ENCODE measurements at places on chromosomes 5 and 9.

DNA sequence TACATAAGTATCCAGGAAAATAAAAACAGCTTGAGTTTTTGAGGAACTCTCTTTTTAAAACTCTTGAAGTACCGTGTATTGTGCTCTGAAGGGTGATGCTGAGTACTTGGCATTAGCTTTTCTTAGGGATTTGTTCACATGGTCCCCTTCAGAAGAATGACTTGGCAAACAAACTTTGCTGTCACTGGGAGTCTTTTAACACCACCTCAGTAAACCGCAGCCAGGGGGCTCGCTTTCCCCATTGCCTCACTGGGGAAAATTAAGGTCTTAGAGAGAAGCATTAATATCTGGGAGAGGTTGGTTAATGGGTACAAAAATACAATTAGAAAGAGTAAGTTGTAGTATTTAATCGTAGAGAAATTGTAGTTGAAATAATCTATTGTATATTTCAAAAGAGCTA lies 105.9 kb upstream of the DAP start:
- ATAC-seq: no peak

GRCh38 chr5:80193401-80193800 lies 62.4 kb downstream of the SERINC5 start:
- no peak for ATAC-seq

GRCh38 chr5:126855266-126855665 lies 78.3 kb downstream of the LMNB1 start:
- ATAC-seq: no peak

DNA sequence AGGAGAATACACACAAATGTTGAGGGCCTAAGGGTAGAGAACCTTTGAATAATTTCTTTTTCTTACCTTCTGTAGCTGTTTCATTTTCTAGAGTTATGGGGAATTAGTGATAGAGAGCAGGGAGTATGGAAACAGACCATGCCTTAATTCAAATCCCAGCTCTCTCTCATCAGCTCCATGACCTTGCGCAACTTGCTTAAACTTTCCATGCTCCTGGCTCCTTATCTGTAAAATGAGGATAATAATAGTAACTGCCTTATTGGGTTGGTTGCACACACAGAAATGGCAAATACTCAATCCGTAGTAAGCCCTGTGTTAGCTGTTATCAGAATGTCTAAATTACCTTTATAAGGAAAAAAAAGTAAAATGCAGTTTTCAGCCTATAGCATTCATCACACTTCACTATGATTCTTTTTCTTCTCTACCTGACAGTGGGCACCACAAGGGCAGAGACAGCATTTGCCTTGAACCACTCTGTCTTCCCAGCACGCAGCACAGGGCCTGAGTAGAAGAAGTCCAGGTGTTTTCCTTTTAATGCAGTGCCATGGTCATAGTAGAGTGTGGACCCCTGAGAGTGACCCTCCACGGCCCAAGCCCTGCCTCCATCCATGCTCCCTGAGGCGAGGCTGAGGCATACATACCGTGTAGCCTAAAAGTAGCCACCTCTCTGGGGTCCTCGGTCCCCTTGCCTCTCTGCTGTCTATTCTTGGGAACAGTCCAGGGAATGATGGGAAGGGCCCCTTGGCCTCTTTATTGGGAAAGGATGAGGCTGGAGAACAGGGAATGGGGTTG lies 17.4 kb downstream of the C5orf15 start:
- no peak for ATAC-seq

DNA sequence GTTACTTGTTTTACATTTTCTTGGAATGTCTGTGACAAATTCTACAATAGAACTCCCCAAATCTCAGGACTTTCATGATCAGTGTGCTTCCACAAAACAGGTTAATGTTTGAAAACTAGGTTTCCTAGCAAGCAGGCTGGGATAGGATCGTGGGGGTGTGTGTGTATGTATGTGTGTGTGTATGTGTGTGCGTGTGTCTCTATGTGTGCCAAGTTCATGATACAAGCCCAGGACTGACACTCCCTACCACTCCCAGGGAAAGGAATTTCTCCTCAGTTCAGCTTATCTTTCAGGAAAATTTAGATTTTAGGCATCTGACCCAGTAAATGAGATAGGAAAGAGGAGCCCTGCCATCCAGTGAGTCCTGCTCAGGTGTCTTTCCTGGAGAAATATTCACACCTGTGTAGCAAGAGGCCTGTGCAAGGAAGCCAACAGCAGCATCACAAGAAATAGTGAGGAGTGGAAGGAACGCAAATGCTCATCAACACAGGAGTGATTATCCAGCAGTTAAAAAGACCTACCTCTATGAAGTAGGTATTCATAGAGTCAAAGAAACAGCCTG lies 13.8 kb upstream of the ABLIM3 start:
- ATAC-seq: no peak

- no peak for ATAC-seq
Observed at GRCh38 chr5:150851039-150851438, 4.7 kb downstream of the IRGM start.

DNA sequence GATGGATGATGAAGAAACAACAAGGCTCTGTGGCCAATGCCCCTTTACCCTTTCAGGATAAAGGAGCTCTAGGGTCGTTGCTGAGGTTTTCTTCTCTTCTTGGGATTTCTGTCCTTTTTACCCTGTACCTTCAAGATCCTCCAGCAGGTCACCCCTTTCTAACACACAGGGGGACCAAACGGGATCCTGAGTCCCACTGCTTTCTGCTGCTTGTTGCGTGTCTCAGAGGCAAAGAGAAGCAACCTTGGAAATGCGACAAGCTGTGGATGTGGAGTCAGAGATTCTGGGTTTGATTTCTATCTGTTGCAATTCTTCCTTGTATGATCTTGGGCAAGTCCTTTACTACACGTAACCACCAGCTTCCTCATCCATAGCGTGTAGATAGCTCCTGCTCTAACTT lies 20.5 kb downstream of the GLRA1 start:
- ATAC-seq: no peak

GRCh38 chr5:180810959-180811622 lies 8.5 kb upstream of the MGAT1 start:
- no peak for ATAC-seq

DNA sequence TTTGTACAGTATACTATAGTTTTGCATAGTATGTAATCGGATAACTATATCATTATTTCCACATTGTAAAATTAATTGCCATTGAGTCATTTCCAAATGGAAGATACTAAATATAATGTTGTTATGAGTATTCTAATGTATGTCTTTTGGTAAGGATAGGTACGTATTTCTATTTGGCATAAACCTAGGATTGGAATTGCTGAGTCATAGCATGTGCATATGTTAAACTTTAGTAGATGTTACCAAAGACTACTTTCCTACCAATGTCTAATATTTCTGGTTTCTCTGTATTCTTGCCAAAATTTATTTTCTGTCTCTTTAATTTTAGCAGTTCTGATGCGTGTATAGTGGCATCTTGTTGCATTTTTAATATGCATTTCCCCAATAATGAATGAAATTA lies 825.1 kb upstream of the ARRDC3 start:
- ATAC-seq: no peak

- ATAC-seq: no peak
Observed at GRCh38 chr9:83238871-83239640, 176.1 kb upstream of the RASEF start.

DNA sequence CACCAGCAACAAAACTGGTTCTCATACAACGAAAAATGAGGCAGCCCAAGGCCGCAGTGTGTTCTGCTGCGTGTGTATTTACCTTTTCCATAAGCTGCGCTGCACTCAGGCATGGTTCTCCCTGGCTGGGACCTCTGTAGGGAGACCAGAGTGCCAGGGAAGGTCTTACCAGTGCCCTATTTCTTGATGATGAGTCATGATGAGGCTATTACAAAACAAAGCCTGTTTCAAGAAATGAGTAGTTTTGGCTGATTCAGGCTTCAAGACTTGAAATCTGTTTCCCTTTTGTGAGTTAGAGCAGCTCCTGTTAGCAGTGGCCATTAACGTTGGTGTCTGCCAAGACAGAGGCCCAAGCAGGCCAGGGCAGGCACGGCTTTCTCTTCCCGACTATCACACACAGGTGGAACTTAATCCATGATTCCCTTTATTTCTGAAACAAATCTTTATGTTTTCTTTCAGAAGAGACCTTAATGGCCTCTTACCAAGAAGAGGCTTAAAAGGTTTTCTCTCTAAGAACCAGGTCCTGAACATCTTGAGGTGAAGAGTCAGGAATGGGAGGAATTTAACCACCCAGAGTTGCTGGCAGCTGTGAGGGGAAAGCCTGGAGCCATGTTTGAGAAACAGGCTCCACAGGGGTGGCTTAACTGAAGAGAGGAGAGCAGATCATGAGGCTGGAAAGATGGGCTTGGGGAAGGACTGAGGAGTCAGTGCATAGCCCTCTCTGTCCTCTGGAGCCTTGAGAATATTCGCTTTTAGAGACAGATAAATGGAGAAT lies 41.4 kb upstream of the TIFAB start:
- ATAC-seq: no peak

DNA sequence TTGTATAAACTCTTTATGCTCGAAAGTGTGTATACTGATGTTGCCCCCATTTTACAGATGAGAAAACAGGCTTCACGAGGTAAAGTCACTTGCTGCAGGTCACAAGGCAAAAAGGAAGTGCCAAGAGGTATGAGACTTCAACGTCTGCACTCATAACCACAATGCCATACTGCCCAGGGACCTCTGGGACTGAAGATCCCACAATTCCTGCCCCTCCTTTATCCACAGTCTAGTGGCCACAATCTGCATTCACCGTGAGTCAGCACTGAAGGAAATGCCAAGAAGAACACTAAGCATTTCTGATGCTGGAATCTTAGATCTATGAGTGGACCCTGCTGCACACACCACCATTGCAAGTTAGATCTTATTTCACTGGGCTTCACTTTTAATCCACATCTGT lies 37.3 kb downstream of the MED27 start:
- no peak for ATAC-seq

- no peak for ATAC-seq
Observed at GRCh38 chr5:148913985-148914431, 87.6 kb downstream of the ADRB2 start.

GRCh38 chr5:115626445-115626823 lies 598 bp upstream of the TMED7 start:
- peak; percentile 21 for ATAC-seq

- no peak for ATAC-seq
Observed at GRCh38 chr5:59537961-59538749, 355.4 kb downstream of the PDE4D start.

GRCh38 chr9:69004836-69005235 lies 9.1 kb downstream of the PRKACG start:
- no peak for ATAC-seq

- ATAC-seq: no peak
Observed at GRCh38 chr5:132665574-132666080, 7.7 kb downstream of the IL13 start.

GRCh38 chr5:96113170-96113939 lies 151.7 kb upstream of the ELL2 start:
- no peak for ATAC-seq

DNA sequence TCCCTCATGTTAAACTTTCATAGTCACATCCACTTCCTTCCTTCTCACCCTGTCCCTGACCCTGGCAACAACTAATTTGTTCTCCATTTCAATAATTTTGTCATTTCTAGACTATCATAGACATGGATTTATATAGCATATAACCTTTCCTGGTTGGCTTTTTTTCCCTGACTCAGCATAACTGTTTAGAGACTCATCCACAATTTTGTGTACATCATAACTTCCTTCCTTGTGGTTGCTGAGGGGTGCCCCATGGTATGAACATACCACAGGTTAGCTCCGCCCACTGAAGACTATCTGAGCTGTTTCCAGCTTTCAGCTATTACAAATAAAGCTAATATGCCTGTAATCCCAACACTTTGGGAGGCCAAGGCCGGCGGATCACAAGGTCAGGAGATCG lies 137.3 kb downstream of the PHF2 start:
- ATAC-seq: no peak

DNA sequence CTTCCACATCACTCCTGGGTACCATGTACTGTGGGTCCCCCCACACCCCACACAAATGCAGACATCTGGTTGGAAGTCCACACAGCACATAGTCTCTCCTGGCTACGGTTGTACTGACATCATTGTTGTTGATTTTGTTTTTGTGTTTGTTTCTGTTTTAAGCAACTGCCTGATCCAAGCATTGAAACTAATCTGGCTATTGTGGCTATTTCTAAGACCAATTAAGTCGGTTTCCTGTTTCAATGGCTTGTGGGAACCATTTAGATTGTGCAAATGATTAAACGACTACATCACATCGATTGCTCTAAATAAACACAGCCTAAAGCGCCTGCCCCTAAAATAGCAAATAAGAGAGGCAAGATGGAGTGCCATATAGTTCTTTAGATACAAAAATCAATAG lies 226.8 kb upstream of the IRX4 start:
- ATAC-seq: no peak

DNA sequence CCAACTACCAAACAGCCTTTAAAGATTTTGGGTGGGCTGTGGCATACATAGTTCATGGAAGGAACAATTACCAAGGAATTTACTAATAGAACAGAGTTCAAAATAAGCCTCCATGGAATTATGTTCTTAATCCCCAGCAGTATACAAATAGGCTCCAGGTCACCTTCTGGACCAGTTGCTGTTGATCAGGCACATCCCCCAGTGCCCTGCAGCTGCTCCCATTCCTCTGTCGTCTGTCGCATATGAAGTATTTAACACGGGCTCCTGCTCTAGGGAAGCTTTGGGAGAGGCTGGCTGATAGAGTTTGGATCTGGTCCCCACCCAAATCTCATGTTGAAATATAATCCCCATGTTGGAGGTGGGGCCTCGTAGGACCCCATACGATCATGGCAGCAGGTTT lies 17.8 kb downstream of the SHC3 start:
- ATAC-seq: no peak

DNA sequence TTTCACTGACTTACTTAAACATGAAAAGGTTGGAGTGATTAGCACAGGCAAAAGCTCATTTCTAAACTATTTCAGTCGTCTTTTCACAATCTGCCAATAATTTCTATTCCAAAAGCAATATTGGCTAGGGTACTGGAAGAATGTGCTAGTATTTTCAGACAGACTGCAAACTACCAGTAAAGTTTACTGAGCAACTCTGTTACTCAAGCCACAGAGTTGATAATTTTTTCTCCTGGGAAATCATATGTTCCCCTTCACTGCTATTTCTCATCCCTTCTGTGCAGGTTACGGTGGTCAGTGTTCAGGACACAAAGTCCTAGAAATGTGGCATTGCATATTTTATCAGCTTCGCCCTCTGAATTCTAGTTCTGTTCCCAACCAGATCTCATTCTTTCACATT lies 343.3 kb upstream of the TNC start:
- ATAC-seq: no peak

DNA sequence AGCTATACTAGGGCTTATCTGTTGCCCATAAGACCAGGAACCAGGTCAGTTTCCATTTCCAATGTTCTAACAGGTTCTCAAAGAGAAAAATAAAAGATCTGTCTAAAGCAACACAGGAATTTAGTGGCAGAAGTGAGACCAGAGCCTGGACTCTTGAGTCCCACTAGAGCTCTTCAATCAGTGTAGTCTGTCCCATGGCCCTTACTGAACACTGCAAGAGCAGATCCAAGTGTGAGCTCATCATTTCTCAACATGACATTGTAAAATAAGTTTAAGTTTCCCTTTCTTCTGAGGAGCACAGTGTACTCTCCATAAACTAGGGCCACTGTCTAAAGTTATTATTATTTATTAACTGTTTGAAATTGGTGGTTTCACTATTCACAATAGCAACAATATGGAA lies 8.6 kb upstream of the PAPPA start:
- no peak for ATAC-seq
